Activated naive CD4-positive, alpha-beta T cell treated with anti-CD3 and anti-CD28 coated beads, Interleukin-2, amount 50 U/mL, for 72 hours (primary cell): ENCODE measurements at places on chromosomes 3 and 15.

GRCh38 chr3:67580430-67581000, 73.9 kb downstream of the SUCLG2 start:
- no peak for DNase-seq

GRCh38 chr15:81754078-81754477, 291.7 kb downstream of the MEX3B start:
- no peak for DNase-seq

DNA sequence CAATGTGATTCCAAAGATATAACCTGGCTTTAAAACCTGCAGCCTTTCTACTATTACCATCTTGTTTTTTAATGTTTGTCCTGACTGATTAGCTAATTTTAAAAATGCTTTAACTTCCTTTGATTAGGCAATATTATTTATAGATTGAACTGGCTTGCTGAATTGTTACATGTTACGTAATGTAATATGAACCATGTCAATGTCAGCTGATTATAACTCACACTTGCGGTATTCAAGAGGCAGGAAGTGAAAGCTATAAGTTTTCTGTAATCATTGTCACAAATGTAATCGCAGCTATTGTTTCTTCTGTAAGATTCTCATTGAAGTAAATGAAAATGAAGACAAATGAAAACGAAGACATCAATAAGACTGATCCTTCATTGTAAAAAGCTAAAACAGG, 146.8 kb downstream of the ROBO2 start:
- DNase-seq = no peak

- no peak for DNase-seq
Observed at GRCh38 chr15:74037171-74038117, 42.9 kb downstream of the PML start.

DNA sequence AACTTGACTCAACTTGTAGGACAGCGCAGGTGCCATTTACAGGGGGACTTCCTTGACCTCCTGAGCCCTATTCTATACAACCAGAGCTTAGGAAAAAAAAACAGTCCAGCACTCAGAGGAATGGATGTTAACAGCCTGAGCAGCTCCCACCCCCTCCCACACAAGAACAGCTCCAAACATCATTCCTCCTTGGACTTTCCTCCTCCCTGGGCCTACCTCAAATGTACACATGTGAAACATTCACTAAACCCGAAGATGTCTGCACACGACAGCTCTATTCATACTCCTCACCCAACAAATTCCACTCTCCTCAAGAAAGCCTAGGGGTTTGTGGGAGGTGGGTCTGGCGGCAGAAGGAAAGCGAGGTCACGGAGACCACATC, 503 bp upstream of the ATRIP start:
- no peak for DNase-seq

- DNase-seq = no peak
Observed at GRCh38 chr3:57059411-57059810, 1.1 kb upstream of the SPATA12 start.

- no peak for DNase-seq
Observed at GRCh38 chr3:169303660-169304059, 359.9 kb downstream of the MECOM start.

GRCh38 chr3:188176476-188176875, 22.5 kb downstream of the LPP start:
- DNase-seq = no peak

DNA sequence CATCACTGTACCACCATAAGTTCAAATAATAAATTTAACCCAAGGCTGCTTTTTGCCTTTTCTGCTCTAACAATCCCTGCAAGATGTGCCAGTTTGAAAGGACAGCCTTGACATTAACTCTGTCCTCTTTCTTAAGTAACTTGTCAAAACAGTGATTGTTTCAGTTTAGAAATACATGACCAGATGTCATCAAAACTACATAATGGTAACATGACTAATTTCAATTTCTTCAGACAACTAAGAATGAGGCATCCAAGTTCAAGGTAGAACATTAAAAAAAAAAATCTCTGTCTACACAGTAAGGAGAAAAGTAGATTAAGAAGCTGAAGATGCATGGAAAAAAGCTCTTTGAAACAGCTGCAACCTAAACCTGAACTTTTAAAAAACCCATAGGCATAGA, 47.4 kb downstream of the SHQ1 start:
- DNase-seq = no peak

- DNase-seq = no peak
Observed at GRCh38 chr3:60000311-60001105, 950.7 kb upstream of the CFAP20DC start.
